ENCODE measurements at places on chromosomes 3 and 15.

DNA sequence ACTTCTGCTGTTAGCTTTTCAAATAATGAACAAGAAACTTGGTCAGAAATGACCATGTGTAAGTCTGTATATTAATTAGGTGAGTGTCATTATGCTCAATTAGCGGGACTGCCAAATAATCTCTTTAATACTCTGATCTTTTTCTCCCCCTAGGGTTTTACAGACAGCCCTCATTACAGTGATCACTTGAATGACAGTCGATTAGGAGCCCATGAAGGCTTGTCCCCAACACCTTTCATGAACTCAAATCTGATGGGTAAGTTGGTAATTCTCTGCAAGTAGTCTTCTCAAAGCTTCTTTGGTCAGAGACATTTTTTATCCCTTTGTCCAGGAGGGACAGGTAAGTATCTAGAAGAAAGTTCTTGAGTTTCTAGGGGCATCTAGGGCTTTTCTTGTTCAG, 173.2 kb downstream of the TCF12 start:
- no peak for DNase-seq

DNA sequence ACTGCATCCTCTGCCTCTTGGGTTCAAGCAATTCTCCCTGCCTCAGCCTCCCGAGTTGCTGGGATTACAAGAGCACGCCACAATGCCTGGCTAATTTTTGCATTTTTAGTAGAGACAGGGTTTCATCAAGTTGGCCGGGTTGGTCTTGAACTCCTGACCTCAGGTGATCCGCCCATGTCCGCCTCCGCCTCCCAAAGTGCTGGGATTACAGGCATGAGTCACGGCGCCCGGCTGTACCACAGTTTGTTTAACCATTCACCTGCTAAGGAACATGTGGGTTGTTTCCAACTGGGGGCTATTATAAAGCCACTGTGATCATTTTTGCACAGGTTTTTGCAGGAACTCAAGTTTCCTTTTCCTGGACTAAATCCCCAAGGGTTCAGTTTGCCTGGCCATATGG, 123.2 kb upstream of the RAP2B start:
- no peak for DNase-seq

GRCh38 chr3:128076483-128077201, 24.4 kb downstream of the SEC61A1 start:
- peak; percentile 11 for DNase-seq

GRCh38 chr3:41638381-41638780, 323.5 kb downstream of the ULK4 start:
- DNase-seq: no peak

- peak; percentile 59 for DNase-seq
Measured at GRCh38 chr3:138935863-138936740, 10.8 kb downstream of the FOXL2 start.

- DNase-seq: no peak
Measured at GRCh38 chr3:84717894-84718293, 240.9 kb upstream of the CADM2 start.

- peak; percentile 26 for DNase-seq
Measured at GRCh38 chr3:47163169-47164006, 525 bp downstream of the SETD2 start.

DNA sequence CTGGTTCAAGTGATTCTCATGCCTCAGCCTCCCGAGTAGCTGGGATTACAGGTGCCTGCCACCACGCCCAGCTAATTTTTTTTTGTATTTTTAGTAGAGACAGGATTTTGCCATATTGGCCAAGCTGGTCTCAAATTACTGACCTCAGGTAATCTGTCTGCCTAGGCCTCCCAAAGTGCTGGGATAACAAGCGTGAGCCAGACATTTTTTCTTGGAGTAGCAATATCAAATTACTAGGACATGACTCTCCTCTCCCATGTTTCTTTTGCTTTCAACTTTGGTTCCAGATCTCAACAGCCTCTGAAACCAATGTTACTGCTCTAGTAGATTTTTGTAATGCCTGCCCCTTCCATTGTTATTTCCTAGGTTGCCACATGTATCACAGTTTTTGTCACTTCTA, 462.0 kb downstream of the GBE1 start:
- DNase-seq: no peak

DNA sequence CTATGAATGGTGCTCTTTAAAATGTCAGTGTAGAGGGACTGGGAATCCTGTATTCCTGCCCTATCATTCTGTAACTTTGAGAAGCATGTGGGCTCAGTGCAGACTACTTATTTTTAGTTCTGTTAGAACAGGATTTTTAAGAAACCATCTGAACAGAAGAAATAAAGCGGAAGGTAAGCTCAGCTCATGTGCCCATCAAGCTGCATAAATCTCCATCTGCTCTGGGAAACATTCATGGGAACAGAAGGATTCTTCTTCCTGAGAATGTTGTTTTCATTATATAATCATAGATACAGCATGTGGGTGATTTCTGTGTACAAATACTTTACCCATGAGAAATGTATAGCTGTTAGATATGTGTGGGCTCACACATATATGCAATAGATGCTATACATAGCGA, 69.9 kb downstream of the SIDT1 start:
- DNase-seq: no peak
